ENCODE measurements at places on chromosomes 5 and 9.

GRCh38 chr5:9170026-9170425, 375.8 kb downstream of the SEMA5A start:
- no peak for DNase-seq

DNA sequence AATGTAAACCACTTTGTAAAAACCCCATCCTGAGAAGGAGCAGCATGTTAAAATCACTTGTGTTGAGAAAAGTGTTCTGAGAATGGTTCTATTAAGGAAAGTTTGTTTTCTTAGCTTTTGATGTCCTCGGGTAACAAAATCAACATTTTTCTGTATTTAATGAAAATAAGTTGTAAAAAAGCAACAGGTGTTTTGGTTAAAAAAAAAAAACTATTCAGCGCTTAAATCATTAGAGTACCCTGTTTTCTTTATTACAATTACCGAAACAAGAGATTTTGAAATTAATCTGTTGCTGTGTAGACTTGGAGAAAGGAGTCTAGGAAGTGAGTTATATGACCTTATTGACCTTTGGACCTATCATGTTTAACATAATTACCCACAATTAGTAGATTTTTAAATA, 167.7 kb downstream of the XRCC4 start:
- no peak for DNase-seq

DNA sequence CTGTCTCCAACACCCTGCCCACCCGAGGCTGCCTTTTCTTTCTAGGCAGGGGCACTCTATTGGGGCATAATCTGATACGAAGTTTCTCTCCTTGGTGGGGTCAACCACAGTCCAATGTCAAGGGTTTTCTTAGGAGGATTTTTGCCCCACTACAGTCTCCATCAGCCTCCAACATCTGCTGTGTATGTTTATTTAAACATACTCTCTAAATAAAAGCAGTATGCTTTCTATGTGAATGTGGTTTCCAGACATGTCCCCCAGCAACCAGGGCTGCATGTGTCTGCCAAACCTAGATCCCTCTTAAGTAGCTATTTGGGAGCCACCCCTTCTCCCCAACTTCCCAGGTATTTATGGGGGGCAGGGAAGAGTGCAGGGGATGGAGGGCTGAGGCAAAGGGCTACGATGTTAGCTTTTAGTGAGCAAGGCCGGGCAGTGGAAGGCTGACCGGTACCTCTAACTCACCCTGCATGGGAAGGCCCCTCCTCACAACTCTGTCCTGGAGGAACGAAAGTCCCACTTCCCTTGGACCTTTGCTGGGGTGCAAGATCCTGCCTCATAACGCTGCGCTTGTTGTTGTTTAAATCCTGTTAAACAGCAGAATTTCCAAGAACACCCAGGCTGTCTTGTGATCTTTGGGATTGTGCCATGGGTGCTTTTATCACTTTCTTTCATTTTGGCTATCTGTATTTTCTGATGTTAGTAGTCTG, 75.4 kb downstream of the NREP start:
- no peak for DNase-seq

DNA sequence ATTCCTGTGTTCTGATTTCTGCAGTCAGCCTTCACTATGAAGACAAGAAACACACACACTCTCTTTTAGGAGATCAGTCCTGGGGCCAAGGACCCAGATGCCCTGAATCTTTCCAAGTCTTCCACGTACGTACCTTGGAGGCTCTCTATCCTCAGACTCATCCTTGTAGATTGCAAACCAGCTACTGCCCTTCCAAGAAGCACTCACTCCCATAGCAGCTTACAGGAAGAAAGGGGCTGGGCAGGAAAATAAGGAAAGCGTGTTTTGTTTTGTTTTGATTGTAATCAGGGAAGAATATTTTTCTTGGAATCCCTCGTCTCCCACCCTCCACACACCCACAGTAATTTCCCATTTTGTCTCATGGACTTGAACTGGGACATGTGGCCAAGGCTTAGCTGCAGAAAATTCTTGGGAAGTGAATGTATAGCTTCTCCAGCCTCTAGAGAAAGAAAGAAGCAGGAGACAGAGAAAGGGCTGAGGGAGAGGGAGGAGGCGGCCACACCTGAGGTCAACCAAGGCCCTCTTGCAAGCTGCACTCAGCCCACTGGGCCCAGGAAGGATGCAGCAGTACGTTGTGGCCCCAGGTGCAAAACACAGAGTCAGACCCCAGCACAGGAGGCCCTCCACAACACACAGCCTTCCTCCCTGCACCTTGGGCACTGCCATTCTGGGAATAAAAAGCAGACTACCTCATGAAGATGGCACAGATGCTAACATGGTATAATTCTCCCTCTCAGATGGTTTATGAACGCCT, 29.9 kb downstream of the IRX2 start:
- no peak for DNase-seq

GRCh38 chr9:86452201-86452828, 98.1 kb upstream of the TUT7 start:
- DNase-seq: no peak

DNA sequence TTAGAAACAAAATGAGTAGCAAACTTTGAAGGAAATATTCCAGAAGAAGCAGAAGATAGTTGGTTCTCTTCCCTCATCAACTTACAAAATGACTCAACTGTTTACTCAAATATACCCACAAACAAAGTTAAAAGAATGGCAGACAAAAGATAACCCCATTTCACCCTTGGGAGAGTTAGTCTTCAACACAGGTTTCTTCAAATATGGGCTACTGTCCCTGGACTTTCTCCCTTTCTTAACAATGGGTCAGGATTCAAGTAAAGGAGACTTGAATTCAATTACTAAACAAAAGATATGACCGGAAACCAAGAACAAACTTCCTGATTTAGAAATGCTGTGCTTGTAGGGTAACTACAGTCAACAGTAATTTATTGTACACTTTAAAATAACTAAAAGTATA, 14.2 kb downstream of the RFX3 start:
- DNase-seq: no peak

Measured in AML-193 (cell line).